Stimulated activated CD4-positive, alpha-beta T cell treated with anti-CD3 and anti-CD28 coated beads, Interleukin-1b, Interleukin-23, amount 100 ng/mL, for 1 hour (primary cell): ENCODE measurements at places on chromosomes 1 and 21.

GRCh38 chr1:30328401-30329262 lies 394.8 kb downstream of the MATN1 start:
- DNase-seq: no peak

DNA sequence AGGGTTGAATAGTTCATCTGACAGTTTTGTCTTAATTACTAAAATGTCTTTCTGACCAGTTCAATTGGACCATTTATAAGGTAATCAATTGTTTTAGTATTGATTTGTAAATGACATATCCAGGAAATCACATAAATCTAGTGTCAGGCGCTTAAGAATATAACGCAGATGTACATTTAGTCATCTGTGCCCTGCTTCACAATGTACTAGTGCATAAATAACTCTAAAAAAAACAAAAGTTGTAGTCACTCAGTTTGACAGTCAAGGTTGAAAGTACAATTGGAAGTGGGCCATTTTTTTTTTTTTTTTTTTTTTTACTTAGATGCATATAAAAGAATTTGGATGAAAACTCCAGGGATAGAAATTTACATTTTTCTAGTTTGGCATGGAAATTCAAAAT lies 490.4 kb downstream of the PTPRC start:
- DNase-seq: no peak

GRCh38 chr21:44697811-44698734 lies 1.1 kb downstream of the KRTAP10-12 start:
- DNase-seq: no peak

GRCh38 chr1:169106921-169107602 lies 572 bp downstream of the ATP1B1 start:
- no peak for DNase-seq

GRCh38 chr21:26846036-26846931 lies 1.1 kb upstream of the ADAMTS1 start:
- DNase-seq: no peak

- DNase-seq: no peak
Measured at GRCh38 chr1:207519505-207520399, 23.8 kb downstream of the CR1 start.

DNA sequence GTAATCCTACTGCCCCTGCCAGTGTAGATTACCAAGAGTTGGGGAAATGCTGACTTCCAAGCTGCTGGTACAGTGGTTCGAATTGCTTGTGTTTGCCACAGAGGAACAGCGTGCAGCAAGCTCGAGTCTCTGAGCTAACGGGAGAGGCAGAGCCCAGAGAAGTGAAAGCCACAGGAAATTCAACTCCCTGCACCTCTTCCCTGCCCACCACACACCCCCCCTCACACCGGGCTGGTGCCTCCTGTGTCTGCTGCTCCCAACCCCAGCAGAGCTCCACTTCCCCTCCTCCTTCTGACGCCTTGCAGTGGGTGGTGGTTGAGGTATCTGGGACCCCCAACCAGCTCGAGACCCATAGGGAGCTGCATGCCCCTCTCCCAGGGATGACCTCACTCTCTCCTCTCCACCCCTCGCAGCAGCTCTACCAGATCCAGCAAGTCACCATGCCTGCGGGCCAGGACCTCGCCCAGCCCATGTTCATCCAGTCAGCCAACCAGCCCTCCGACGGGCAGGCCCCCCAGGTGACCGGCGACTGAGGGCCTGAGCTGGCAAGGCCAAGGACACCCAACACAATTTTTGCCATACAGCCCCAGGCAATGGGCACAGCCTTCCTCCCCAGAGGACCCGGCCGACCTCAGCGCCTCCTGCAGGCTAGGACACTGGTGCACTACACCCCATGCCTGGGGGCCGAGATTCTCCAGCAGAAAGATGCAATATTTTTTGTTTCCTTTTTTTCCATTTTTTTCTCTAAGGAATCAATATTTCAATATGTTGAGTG lies 13.1 kb upstream of the KCNQ4 start:
- no peak for DNase-seq

DNA sequence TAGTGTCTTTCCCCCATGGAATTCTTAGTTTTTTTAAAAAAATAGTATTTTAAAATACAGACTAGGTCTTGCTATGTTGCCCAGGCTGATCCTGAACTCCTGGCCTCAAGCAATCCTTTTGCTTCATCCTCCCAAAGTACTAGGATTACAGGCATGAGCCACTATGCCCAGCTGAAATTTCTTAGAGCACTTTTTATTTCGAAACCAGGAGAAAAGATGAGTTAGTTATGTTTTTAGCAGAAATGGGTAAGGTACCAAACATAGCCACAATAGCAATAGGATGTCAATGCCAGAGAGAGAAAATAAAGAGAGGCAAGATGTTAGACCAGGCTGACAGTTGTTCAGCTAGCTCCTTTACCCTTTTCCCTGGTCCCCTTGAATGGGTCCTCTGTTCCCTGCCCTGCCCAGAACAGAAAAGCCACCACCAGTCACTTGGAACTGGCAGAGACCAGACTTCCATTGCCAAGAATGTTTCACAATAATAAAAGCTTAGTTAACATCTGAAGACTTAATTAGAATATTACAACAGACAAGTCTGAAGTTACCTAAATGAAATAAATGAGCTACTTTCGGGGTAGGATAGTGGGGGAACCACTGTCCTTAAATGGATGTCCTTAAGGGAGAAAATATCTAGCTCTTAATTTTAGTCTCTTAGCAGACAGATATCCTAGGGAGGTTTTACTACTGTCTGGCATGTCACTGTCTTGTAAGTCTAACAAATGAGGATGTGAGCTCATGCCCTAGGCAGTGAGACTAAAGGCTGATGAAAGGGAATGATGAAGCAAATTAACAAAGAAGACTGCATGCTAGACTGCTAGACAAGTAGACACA lies 54.3 kb downstream of the ABL2 start:
- DNase-seq: no peak

DNA sequence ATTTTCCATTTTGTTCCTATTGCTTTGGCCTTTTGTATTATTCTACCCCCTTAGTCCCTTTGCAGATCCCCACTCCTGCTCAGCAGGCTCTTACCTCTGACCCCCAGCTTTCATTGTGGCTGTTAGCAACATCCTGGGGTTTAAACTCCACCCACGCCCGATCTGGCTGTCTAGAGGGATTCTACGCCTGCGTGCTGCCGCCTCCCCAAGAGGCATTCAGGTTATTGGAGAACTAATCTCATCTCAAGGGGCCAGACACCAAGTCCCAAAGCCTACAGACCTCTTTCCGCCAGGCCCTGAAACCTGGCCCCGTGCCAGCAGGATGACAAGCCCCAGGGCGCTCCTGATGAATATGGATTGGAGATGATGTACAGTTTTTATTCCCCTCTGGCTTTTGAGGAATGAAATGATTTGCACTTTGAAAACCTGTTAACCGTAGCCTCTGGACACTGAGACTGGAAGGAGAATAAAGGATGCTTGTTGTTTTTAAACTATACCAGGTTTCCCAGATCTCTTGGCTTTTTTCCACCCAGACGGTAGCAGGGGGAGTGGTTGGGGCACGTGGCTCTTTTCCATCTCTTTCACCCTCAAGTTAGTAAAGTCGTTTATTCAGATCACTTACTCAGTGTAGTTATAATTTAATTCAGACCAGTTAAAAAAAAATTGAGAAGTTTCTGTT lies 14.5 kb upstream of the IKBKE start:
- no peak for DNase-seq

GRCh38 chr1:29851691-29852090 lies 615.4 kb downstream of the PTPRU start:
- DNase-seq: no peak

GRCh38 chr1:96482616-96483015 lies 239.0 kb upstream of the PTBP2 start:
- no peak for DNase-seq

GRCh38 chr1:94926126-94926914 lies 590 bp downstream of the CNN3 start:
- no peak for DNase-seq

DNA sequence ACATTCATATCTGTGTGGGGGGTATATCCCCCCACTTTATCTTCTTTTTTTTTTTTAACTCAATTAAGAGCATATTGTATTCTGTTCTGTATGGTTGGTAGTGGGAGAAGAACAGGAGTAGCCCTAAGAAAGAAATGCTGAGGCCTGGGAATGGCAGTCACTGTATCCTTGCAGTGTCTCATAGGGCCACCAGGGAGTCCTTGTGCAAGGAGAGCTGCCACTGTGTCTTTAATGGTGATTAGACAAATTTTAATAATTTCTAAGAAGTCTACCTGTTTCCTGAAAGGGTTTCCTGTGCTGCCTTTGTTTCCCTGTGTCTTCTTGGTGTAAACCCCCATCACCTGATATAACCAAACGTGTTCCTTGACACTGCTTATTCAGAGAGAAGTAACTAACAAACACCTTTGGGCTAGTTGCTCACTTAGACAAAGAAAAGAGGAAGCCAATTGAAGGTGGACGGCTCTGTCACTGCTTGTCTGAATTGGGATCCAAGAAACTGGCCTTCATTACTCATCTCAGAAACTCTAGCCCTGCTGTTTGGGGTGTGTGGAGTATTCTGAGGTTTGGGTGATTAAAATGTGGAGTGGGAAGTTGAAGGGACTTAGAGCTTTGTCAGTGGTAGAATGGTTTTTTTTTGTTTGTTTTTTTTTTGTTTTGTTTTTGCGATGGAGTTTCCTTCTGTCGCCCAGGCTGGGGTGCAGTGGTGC lies 15.2 kb downstream of the GIPC2 start:
- DNase-seq: no peak

GRCh38 chr1:205481218-205481617 lies 23.3 kb upstream of the CDK18 start:
- DNase-seq: no peak

- DNase-seq: no peak
Measured at GRCh38 chr1:29539971-29540370, 303.6 kb downstream of the PTPRU start.
